ENCODE measurements at places on chromosomes 2 and 18.

DNA sequence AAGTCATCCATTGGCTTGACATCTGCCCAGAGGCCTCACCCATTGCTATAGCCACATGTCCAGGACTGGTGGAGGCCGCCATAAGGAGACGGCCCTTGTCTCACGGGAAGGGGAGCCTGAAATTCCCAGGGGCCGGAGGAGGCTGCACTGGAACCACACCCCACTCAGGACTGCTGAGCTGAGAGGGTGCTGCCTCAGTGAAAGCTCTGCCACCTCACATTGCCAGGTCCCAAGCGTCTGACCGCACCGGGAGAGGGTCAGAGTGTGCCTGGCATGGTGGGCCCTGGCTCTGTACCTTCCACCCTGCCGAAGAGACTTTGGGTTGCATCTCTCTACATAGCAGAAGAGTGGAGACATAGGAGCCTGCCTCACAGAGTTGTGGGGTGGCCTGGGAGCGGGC is 134.1 kb upstream of the GLI2 start:
- no peak for DNase-seq

GRCh38 chr2:120437604-120438000 is 91.7 kb downstream of the INHBB start:
- DNase-seq = no peak

DNA sequence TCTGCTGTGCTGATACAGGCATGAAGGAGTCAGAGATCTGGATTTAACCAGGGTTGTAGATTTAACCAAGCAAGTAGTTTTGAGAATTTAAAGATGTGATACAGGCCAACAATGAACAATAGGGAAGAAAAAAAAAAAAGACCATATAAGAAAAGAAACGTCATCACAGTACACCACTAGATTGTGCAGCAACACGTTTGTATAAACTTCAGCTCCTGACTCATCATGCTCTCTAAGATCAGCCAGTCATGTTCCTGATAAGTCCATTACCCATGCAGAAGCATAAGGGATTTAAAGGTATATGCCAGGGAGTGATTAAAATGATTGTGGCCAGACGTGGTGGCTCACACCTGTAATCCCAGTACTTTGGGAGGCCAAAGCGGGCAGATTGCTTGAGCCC is 22.3 kb upstream of the ERICH2 start:
- DNase-seq = no peak

DNA sequence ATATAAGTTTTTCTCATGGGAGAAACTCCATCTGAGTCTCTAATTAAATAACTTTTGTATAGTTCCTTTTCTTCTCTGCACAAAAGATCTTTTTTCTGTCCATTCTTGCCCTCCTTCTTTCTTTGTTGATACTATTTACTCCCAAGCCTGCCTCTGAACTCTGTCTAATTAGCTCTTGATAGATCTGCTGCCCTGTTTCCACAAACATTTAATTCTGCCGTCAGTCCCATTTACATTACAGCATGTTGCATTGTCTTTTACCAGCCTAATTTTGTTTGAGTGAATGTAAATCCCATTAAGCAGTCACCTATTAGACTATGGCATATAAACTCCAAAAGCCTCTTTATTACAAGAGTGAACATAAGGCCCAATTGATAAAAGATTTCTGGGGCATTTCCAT is 254.4 kb downstream of the ERBB4 start:
- no peak for DNase-seq

- DNase-seq = no peak
These were observed 96.5 kb upstream of the PIEZO2 start for GRCh38 chr18:11245879-11246278.

GRCh38 chr2:170090229-170090628 is 87.7 kb upstream of the MYO3B start:
- DNase-seq = no peak

- no peak for DNase-seq
These were observed 17.1 kb downstream of the PKP4 start for GRCh38 chr2:158473719-158474392.

DNA sequence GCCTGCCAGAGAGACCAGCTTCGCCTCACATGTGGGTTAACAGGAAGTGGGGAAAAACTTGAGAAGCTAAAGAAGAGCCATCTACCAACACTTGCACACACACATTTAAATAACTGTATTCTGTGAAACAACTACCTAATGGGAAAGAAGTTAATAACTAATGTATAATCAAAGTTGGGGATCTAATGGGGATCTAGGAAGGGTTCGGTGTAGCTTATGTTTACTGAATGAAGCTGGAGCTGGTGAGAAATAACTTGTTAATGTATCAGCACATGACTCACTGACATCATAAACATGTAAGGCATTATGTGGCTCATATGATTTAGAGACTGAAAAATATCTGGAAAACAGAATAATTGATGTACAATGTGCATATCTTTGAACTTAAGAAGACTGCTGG is 421.3 kb upstream of the NXPH2 start:
- DNase-seq = no peak

DNA sequence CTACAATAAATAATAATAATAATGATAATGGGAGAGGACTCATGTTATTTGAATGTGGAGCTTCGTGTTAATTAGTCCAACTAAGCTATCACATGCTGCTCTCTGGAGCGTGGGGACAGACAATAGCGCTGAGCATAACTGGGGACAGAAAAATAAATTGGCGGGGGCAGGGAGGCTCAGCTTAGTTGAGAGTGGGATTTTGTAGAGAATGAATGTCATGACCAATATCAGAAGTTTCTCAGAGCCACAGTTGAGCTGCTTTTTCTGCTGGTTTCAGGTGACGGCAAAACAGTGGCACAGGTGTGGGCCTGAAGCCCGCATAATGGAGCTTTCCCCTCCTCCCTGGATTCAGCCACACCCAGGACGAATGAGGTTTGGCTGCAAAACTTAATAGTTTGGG is 111.1 kb upstream of the CAB39 start:
- DNase-seq = no peak

DNA sequence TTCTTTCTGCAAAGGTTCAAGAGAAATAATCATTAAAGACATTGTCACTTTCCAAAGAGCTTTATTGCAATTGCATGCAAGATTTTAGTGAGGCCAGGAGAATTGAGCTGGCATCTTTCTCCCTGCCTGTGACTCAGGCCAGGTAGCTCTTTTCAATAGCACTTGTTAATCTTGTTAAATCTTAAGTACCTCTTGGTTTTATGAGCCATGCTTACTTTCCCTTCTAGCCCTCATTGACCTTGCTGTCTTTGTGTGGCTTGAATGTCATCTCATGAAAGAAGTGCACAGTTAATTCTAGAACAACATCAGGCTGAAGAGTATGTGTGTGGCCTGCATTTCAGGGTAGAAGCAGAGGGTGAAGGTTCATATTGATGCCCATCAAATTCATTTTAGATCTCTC is 14.8 kb upstream of the LGALSL start:
- DNase-seq = no peak

DNA sequence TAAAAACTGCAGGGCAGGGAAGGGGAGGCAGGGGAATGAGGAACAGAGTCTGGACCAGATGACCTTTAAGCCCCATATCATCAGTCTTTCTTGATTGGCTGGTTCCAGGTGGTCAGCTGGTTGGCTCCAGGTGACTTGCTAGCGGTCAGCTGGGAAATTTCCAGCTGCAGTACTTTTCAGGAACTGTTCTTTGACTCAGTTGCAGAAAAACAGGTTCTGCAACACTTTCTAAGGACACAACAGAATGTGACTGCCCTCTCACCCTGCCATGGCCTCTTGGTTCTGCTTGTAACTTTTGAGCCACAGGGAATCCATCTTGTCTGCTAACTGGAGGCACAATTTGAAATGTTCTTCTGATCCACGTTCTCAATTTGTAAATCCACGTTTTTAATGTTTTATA is 278.3 kb upstream of the LRATD1 start:
- no peak for DNase-seq

DNA sequence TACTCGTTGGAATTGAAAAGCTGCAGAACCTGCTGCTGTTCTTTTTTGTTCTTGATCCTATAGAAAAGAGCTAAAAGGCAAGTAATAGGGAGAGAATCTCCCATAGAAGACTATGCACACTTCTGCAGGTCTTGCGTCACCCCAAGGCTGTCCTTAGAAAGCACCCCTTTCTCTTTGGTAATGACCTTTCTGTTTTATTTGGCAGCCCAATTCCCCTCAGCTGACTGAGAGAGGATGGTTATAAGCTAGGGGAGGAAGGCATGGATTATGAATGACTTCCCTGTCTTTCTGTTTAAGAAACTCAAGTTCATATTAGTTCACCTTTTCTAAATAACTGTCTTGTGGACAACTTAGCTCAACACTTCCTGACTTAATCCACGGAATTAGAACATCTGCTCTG is 122.9 kb downstream of the TXNL1 start:
- no peak for DNase-seq

DNA sequence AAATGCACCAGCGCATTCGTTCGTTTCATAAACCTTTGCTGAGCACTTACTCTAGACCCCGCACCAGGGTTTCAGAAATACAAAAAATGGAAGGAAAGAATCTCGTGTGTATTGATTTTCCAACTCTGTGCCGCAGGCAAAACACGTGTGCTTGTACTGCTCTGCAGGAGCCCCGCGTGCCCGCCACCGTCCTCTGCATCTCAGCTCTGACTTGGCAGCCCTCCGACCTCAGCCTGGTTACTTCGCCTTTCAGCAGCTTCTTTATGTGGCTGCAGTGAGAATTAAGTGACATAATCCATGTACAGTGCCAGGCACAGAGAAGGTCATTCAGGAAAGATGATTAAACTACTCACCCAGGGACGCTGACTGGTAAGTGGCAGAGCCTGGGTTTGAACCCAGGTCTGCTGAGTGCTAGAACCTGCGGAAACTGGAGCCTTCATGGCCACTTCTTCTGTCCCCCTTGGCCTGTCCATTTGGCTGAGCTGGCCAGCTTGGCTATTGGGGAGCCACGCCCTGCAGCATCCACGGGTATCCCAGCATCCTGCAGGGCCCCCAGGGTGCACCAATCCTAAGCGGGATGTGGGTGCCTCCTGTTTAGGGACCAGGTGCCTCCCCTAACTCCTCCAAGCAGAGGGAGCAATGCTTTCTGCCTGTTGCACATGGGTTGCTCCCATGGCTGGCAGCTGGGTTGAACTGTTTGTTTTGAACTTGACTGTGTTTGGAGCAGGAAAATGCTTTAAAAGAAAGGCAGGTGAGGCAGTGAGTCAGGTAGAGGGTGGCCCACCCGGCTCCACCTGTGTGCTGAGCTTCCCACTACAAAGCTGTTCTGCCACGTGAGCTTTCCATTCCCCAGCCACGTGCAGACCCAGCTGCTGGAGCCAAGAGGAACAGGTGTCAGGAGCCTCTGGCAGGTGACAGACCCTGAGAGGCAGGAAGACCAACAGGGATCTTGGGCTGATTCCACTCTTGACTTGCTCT is 34.3 kb downstream of the INHBB start:
- no peak for DNase-seq

- no peak for DNase-seq
These were observed 21.1 kb upstream of the CPO start for GRCh38 chr2:206918263-206918662.

DNA sequence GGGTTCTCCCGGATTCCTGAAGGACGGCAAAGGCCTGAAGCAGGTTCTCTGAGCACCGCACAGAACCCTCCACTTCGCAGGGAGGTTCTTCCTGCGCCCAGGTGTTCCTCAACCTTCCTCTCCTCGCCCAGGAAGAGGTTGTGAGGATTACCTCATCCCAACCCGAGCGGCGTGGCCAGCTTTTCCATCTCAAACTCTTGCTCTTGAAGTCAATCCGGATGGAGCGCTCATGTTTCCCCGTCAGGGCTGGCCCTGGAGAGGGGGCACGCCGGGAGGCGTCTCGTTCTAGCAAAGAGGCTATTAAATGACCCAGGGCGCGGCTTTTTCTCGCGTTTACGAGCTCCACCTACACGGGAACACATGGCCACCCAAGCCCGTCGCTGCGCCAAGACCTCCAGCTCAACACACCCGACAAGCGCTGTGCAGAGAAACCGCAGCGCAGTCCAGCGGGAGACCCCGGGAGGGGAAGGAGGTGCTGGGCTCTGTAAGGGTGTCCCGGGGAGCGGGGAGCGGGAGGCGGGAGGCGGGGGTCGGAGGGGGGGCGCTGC is 540 bp upstream of the RAB10 start:
- peak; percentile 52 for DNase-seq

DNA sequence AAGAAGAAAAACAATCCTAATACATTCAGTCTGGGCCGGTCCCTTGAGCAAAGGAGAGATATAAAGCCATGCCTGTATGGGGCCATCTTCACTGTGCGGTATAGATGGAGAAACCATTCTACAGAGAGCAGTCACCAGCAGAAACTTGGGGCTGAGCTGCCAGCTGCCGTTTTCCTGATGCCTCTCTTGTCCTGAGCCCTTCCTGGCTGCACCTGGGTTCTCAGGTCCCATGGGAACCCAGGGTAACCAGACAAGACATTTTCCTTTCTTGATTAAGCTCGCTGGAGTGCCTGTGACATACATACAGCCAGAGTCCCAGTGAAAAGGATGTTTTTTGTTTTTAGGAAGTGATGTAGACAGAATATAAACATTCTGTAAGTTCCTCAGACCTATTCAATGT is 5.3 kb upstream of the METTL21A start:
- DNase-seq = no peak

DNA sequence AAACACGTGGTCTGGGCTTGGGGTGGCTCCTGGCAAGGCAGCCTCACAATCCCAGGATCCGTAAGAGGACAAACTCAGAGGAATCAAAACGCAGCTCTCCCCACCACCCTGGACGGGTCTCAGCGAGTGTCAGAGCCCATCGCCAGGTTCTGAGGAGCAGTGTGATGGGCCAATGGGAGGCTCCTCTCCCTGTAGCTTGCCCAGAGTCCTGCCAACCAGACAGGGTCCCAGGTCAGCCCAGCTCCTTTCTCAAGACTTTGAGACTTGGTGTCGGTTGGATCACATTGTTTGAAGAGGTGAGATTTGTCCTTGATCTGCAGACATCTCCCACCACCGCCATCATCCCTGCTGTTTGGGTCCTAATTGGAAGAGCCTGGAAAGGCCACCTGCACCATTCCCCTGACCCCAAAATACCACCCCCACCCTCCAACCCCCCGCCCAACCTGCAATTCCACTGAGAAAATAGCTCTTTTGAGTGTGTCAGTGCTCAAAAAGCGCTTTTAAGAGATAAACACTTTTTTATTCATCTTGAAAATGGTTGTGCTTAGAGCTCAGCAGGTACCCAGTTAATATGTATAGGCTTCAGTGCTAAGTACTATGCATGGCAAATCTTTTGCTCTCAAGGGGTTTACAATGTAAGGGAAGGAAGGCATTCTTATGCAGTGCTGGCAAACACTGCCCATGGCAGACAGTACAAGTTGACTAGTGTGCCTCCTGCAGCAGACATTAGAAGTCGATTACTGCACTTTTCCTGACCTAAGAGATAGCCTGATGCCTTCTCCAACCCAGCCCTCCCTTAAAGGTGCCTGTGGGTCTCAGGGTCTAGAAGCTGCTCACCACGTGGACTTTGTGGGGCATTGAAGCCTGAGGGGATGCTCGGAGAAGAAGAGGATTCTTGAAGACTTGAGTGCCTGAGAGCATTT is 50.6 kb downstream of the GLI2 start:
- no peak for DNase-seq

DNA sequence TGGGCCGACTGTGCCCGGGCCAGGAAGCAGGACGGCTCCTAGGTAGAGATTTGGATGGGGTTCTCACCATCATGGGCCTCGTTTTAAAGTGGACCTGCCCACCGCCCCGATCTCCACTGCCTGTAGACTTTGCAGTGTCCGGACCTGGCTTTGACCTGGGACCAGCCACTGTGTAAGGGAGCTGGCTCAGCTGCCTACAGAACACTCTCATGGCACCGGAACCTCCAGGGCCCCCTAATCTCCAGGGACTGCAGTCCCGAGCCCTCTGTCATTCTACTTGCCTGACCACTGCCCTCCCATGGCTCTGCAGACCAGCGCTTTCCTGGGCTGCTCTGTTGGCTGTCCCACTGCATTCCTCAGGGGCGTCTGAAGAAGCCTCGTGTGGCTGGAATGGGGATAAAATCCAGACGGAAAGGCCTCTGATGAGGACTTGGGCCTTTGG is 120.8 kb downstream of the GLI2 start:
- no peak for DNase-seq

GRCh38 chr2:109288544-109289368 is 159.8 kb downstream of the SH3RF3 start:
- DNase-seq = no peak
